ENCODE measurements at places on chromosomes 2 and 18.

DNA sequence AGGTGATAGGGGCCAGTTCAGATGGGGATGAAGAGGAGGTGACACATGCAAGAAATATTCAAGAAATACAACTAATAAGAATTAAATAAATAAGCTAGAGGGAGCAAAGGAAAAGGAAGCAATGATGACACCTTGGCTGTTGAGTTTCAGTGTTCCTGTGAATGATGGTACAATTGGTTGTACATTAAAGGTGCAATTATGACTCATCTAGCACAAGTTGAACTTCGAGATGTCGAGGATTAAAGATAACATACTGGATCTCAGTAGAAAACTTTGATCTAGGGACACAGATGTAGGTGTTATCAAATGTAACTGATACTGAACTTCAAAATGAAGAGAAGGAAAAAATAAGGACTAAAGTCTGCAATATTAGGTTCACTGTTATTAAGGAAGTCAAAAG is 760.6 kb upstream of the CHAC2 start:
- DNase-seq: no peak

GRCh38 chr2:70498054-70498453 is 55.6 kb downstream of the TGFA start:
- DNase-seq: no peak

DNA sequence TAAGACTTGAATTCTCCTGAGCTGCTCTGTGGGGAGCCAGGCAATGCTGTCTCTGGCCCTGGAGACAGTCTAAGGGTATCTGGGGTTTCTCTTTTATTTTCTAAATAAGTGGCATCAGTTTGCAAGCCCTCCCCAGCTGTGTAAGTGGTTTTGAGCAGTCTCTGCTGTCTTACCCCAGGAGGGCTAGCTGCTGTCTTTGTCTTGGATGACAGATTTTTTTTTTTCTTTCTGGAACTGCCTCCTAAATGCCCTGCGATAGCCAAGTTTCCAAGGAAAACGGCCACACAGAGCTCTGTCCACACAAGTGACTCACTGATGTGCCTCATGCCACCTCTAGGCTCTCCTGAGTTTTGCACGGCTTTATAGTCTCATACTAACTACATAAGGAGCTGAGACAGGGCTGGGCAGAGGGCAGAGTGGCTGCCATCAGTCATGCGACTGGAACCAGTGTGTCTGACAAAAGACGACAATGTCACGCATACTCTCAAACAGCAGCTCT is 37.2 kb upstream of the THOC1 start:
- no peak for DNase-seq

DNA sequence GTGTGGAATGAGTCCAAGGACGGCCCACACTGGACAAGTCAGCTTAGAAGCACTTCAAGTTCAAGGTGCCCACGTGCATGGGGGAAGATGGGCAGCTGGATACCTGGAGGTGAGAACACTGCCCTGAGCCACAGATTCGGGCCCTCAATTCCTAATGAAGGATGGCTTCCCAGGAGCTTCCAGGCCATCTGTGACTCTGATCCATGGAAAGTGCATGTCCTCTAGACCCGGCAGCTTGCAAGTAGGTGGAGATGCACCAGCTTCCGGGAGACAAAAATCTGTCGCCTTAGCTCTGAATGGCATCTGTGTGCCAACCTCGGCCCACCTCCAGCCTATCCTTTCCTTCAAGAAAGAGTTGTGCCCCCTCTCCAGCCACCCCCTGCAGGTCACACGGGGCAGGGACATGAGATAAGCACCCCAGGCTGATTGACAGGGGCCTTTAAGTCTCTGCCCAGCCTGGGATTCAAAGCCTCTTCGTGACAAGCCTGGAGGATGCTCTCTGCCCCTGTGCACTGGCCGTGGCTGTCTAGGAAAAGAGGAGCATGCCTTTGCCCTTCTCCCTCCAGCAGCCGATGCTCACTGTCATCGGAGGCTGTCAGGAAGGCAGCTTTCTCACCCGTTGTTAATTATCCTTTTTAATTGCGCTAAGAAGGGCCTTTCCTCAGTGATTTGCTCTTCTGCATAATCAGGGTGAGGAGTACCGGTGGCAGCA is 65.5 kb downstream of the BIN1 start:
- DNase-seq: no peak

DNA sequence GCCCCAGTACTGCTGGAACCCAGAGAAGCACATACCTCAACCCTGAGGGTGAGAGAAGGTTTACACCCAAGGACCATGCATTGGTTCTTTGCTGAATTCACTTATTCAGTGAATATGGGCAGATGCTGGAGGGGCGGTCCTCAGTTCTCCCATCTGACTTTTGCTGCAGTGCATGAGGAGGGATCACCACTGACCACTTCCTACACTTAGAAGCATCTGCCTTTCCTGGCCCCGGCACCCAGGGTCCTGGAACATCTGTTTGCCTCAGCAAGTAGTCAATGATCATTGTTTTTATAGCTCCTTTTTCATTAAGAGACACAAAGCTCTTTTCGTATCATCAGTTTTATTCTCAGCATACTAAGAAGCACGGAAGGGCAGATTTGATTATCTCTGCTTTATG is 211.4 kb downstream of the SH3RF3 start:
- no peak for DNase-seq

DNA sequence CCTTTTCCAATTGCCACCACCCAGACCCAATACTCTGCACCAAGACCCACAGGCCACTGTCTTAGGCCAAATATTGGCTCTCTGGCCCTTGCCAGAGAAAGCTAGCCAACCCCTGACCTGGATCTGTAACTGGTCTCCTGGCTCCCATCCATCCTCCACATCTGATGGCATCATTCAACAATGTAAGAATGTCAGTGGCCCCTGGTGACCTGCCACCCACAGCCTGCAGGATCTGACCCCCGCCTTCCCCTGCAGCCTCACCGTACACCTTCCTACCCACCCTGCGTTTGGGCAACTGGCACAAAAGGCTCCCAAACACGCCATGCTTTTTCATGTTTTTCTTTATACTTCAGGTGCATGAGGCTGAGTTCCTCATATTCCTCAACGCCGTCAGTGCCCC is 60.0 kb upstream of the ASAP2 start:
- no peak for DNase-seq

DNA sequence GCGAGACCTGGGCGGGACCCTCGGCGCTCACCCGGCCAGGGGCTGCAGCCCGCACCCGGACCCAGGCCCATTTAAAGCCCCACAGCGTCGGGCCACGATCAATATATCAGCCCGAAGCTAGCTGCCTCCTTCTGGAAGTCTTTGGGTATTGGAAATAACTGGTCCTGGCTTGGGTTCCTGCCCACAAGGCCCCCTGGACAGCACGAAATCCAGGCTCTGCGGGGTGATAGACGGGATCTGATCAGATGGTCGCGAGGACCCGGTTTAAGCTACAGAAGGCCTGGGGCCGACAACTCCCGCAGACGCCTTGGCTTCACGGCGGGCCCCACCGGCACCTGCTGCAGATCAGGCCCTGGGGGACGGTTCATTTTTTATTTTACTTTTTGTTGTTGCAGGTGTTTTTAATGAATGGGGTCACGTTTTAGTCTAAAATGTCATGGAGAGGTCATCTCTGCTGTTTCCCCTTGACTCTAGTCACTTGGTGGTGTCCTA is 362 bp upstream of the PSTPIP2 start:
- DNase-seq: no peak

Data from T-helper 2 cell (primary cell).